ENCODE measurements at places on chromosomes 11 and 22. TPM values are rescaled to one million over a fixed set of nuclear protein-coding genes. Genes with fewer than 3 reads are reported as not detected.

RASSF10 gene
- polyA plus RNA-seq: 0.17 TPM

SYT13 gene
- polyA plus RNA-seq: 1.6 TPM

DDI1 gene
- 0.39 TPM for polyA plus RNA-seq

OOSP1 gene
- polyA plus RNA-seq: not detected

HEPHL1 gene
- polyA plus RNA-seq: 0.17 TPM

TPP1 gene
- 185 TPM for polyA plus RNA-seq

JAML gene
- polyA plus RNA-seq: 5.0 TPM

XBP1 gene
- 330 TPM for polyA plus RNA-seq

MYRF gene
- polyA plus RNA-seq: 115 TPM

DNA sequence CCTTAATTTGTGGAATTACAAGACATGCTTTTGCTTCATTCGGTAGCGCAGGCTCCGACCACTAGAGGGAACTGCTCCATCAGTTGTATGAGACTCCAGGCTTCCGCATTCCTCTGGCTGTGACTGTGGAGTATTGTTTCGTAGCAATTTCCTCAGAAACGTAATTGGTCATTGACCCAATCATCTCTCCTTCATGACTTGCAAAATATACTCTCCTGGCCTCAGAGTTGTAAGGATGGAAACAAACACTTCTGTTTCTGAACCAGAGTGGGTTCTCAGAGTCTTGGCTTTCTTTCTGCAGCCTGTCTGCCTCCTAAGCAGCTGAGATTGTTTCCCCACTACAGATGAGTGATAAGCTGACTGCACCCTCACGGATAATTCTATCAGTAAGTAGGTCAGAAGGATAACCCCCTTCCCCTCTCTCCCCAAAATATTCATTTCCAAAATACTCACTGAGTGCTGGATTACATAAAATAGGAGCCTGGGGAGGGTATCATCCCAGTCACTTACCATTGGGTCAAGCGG lies 146.8 kb upstream of the ZC3H12C start:
- DNase-seq: peak; percentile 93
- H3K27ac ChIP-seq: peak overlapping the region; percentile 62
- H3K36me3 ChIP-seq: no peaks in the 10 kb centered on the region
- H3K4me3 ChIP-seq: no peak overlapping the region
- H3K27me3 ChIP-seq: peaks cover 5% of the 10 kb centered on the region

GRCh38 chr11:74877132-74877531 lies 71.8 kb downstream of the XRRA1 start:
- no peak overlapping the region for H3K4me3 ChIP-seq
- DNase-seq: no peak
- no peak overlapping the region for H3K27ac ChIP-seq
- no peaks in the 10 kb centered on the region for H3K27me3 ChIP-seq
- no peaks in the 10 kb centered on the region for H3K4me1 ChIP-seq

GRCh38 chr11:12120031-12121008 lies 9.9 kb downstream of the MICAL2 start:
- DNase-seq: no peak
- peak overlapping the region; percentile 82 for H3K27ac ChIP-seq
- H3K4me1 ChIP-seq: peaks cover 27% of the 10 kb centered on the region
- no peaks in the 10 kb centered on the region for H3K27me3 ChIP-seq

- H3K4me1 ChIP-seq: no peaks in the 10 kb centered on the region
- no peak overlapping the region for H3K27ac ChIP-seq
Measured at GRCh38 chr22:36928196-36928595, 14.8 kb downstream of the CSF2RB start.

DNA sequence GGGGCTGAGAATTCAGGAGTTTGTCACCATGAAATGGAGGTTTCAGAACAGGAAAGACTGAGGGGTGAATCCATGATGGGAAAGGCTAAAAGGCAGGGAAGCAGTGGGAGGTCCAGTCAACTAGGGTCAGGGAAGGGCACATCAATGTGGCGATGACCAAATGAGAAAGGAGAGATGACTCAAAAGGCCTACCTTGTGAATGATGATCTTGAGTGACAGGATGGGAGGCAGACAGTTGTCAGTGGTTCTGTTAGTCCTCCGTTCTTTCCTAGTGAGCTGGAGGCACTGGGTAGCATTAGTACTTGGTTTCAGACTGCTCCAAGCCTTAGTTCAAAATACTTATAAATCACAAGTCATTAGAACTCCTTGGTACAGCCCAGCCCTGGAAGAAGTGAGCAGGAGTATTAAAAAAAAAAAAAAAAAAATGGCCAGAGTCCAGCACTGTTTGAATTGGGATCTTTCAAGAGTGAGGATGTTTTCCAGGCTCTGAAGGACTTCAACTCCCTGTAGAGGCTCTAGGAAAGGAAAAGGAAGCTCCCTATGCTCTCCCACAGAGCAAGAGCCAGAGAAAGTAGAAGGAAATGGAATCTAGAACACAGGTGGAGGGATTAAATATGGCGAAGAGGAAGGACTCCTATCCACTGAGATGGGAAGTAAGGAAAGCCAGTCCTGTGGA lies 8.3 kb upstream of the DCHS1 start:
- H3K4me3 ChIP-seq: no peak overlapping the region
- DNase-seq: no peak
- H3K27ac ChIP-seq: no peak overlapping the region

DNA sequence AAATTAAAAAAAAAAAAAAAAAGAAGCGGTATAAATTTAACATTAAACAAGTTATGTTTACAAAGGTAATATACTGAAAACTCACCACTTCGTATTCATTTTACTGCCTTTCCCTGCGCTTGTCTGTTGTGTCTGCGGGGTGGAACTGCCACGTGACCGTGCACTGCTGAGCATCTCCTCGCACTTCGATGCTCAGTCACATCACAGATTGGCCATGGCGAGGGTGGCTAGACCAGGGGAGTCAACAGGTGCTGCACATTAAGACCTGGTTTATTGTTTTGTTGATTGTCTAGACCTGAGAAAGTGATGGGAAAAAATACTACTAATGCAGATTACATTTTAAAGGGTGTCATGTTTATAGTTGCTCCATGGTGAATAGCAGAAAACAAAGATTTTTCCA lies 22.8 kb upstream of the TUB start:
- no peak overlapping the region for H3K4me3 ChIP-seq
- peak overlapping the region; percentile 85 for H3K27ac ChIP-seq
- peaks cover 35% of the 10 kb centered on the region for H3K4me1 ChIP-seq
- H3K36me3 ChIP-seq: no peaks in the 10 kb centered on the region
- no peaks in the 10 kb centered on the region for H3K27me3 ChIP-seq
- DNase-seq: no peak

DNA sequence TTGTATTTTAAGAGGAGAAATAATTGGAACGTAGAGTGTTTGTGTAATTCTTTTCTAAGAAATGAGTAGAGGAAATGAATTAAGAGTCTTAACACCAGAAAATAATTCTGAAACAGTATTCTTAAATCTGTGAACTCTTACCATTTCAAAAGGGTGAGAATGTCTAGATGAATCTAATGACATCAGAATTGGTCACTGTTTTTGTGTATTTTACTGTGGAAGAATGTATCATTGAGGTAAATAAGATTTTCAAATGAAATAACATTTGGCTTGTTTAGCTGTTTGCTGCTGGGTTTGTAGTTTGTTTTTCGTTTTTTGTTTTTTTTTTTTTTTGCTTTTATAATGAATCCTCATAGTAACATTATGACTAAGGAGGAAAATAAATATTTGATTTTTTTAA lies 97.6 kb downstream of the EMSY start:
- H3K27me3 ChIP-seq: no peaks in the 10 kb centered on the region
- DNase-seq: no peak
- no peaks in the 10 kb centered on the region for H3K36me3 ChIP-seq
- no peak overlapping the region for H3K27ac ChIP-seq

GRCh38 chr11:34548278-34548677 lies 34.7 kb upstream of the ELF5 start:
- no peaks in the 10 kb centered on the region for H3K36me3 ChIP-seq
- H3K4me3 ChIP-seq: no peak overlapping the region
- H3K27ac ChIP-seq: no peak overlapping the region
- H3K27me3 ChIP-seq: no peaks in the 10 kb centered on the region
- no peak for DNase-seq

GRCh38 chr11:81278991-81279390 lies 1454.7 kb downstream of the FAM181B start:
- no peak overlapping the region for H3K4me3 ChIP-seq
- no peak overlapping the region for H3K27ac ChIP-seq
- DNase-seq: no peak
- H3K27me3 ChIP-seq: no peaks in the 10 kb centered on the region
- H3K4me1 ChIP-seq: no peaks in the 10 kb centered on the region
- no peaks in the 10 kb centered on the region for H3K36me3 ChIP-seq

GRCh38 chr11:115087791-115088190 lies 409.5 kb downstream of the NXPE2 start:
- no peaks in the 10 kb centered on the region for H3K4me1 ChIP-seq
- H3K36me3 ChIP-seq: no peaks in the 10 kb centered on the region
- no peak overlapping the region for H3K4me3 ChIP-seq
- no peak for DNase-seq
- no peak overlapping the region for H3K27ac ChIP-seq

- peak; percentile 87 for DNase-seq
- H3K36me3 ChIP-seq: no peaks in the 10 kb centered on the region
- peaks cover 58% of the 10 kb centered on the region for H3K4me1 ChIP-seq
- no peaks in the 10 kb centered on the region for H3K27me3 ChIP-seq
Measured at GRCh38 chr11:118921121-118921928, 4.4 kb downstream of the BCL9L start.

- no peak overlapping the region for H3K27ac ChIP-seq
- no peaks in the 10 kb centered on the region for H3K27me3 ChIP-seq
- DNase-seq: no peak
- peaks cover 5% of the 10 kb centered on the region for H3K4me1 ChIP-seq
Measured at GRCh38 chr11:130121445-130121978, 38.1 kb upstream of the ST14 start.

- H3K36me3 ChIP-seq: no peaks in the 10 kb centered on the region
- no peaks in the 10 kb centered on the region for H3K27me3 ChIP-seq
- no peak overlapping the region for H3K27ac ChIP-seq
- no peak for DNase-seq
- H3K4me1 ChIP-seq: peaks cover 14% of the 10 kb centered on the region
Measured at GRCh38 chr11:121773076-121773475, 320.3 kb upstream of the SORL1-AS1 start.

DNA sequence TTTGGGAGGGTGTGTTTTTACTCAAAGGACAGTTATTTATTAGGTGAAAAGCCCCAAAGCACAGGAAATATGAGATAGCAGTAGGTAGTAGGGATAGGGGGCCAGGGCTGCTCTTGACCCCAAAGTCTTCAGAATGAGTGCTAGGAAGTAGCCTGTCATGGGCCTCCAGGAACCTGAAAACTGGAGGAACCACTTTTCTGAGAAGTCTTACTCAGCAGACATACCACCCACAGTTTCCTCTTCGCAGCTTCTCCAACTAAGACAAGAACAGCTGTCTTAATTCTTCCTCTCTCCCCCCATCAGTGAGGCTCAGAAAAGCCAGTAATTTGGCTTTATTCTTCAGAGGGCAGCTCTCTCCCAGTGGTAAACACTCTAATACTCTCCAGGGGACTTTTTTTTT lies 84.0 kb upstream of the CTSC start:
- peaks cover 4% of the 10 kb centered on the region for H3K4me1 ChIP-seq
- no peaks in the 10 kb centered on the region for H3K27me3 ChIP-seq
- no peaks in the 10 kb centered on the region for H3K36me3 ChIP-seq
- peak; percentile 19 for DNase-seq
- peak overlapping the region; percentile 24 for H3K27ac ChIP-seq

DNA sequence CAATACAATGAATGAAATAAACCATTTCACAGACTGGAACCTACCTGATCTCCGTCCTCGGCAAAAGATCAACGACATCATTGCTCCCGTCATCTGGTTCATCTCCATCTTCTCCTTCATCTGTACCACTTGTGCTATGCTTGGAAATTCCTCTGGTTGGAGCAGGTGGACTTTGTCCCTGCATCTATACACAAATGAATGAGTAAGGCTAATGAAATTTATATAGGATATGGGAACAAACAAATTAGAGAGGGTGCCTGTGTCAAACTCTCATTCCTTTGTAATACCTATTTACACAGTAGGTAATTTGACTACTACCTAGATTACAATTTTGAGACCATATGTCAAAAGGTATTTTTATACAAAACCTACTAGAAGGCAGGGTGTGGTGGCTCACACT lies 59.4 kb downstream of the F2 start:
- no peaks in the 10 kb centered on the region for H3K4me1 ChIP-seq
- no peak for DNase-seq
- no peak overlapping the region for H3K4me3 ChIP-seq

- no peaks in the 10 kb centered on the region for H3K27me3 ChIP-seq
- no peak overlapping the region for H3K4me3 ChIP-seq
- H3K27ac ChIP-seq: no peak overlapping the region
- no peak for DNase-seq
Measured at GRCh38 chr11:93843906-93844305, 6.5 kb downstream of the VSTM5 start.

- no peak overlapping the region for H3K27ac ChIP-seq
- H3K4me1 ChIP-seq: no peaks in the 10 kb centered on the region
- peak; percentile 39 for DNase-seq
Measured at GRCh38 chr11:24386546-24387397, 110.1 kb upstream of the LUZP2 start.

DNA sequence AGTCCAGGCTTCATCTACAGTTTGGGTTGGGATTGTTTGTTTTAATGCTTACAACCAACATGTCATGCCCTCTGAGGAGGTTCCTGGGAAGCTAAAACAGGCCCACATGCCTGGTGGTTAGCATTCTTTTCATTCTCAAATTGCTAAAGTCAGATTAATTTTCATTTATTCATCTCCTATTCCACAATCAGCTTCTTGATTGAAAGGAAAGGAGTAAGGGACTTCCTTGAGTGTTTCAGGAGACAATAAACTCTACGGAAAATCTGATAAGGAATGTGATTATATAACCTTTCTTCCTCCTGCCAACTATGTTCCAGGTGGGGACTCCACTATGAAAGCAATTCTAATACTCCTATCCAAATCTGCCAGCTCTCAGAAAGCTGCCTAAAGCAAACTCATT lies 30.8 kb downstream of the MRTFA start:
- no peaks in the 10 kb centered on the region for H3K36me3 ChIP-seq
- no peak for DNase-seq
- no peak overlapping the region for H3K4me3 ChIP-seq
- H3K4me1 ChIP-seq: peaks cover 32% of the 10 kb centered on the region
- no peaks in the 10 kb centered on the region for H3K27me3 ChIP-seq

DNA sequence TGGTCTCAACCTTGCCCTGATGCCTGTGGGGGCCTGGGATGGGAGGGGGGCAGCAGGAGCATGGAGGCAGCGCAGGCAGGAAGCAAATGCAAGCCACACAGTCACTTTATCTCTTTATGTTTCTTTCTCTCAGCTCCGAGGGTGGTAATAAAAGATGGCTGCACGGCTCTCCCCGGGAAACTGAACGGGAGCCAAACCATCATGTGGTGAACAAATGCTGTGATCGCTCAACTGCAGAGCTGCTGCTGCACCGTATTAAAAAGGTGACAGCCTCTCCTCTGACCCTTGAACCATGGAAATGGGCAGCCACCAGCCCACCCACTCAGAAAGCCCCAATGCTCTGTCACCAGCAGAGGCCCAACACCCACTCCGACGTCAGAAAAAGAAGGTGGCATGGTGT lies 110.0 kb downstream of the TIMP3 start:
- H3K4me1 ChIP-seq: peaks cover 19% of the 10 kb centered on the region
- no peaks in the 10 kb centered on the region for H3K27me3 ChIP-seq
- no peaks in the 10 kb centered on the region for H3K36me3 ChIP-seq
- no peak for DNase-seq
- no peak overlapping the region for H3K4me3 ChIP-seq

GRCh38 chr11:86938203-86938899 lies 16.8 kb downstream of the FZD4 start:
- H3K4me3 ChIP-seq: no peak overlapping the region
- H3K36me3 ChIP-seq: no peaks in the 10 kb centered on the region
- no peak for DNase-seq
- no peaks in the 10 kb centered on the region for H3K27me3 ChIP-seq
